AG08396 (cell line): ENCODE measurements at places on chromosomes 4 and X.

- DNase-seq: no peak
Measured at GRCh38 chr4:152456609-152457008, 79.3 kb downstream of the FBXW7 start.

DNA sequence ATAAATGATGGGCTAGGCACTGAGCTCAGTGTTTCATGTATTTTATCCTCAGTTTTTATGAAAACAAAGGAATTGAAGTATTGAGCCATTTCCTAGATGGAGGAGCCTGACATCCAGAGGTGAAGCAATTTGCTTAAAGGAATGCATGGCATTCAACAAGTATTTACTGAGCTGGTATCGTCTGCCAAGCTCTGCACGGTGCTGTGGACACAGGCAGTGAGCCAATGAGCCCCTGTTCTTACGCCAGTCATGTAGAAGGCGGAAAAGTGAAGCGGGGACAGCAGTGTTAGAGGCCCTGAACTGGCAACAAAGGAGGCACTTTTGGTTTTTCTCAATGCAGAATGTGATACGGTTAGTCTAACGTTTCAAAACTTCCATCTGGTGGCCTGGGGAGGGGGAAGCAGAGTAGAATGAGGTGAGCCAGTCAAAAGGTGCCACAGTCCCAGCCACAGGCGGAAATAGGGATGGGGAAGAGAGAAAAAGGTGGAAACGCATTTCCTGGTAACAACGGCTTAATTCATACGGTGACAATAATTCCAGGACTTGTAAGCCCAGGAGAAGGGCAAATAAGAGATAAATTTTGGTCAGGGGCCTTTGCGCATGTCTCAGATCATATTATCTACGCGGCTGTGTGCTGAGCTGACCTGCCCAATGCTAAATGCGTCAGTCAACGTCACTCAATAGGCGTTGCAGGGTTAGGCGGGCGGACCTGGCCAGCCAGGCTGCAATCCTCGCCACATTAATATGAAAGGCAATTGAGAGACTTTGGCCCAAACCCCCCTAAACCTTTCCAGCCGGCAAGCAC lies 133.9 kb downstream of the AFAP1 start:
- peak; percentile 61 for DNase-seq

- DNase-seq: no peak
Measured at GRCh38 chr4:14083150-14083549, 455.6 kb upstream of the BOD1L1 start.

DNA sequence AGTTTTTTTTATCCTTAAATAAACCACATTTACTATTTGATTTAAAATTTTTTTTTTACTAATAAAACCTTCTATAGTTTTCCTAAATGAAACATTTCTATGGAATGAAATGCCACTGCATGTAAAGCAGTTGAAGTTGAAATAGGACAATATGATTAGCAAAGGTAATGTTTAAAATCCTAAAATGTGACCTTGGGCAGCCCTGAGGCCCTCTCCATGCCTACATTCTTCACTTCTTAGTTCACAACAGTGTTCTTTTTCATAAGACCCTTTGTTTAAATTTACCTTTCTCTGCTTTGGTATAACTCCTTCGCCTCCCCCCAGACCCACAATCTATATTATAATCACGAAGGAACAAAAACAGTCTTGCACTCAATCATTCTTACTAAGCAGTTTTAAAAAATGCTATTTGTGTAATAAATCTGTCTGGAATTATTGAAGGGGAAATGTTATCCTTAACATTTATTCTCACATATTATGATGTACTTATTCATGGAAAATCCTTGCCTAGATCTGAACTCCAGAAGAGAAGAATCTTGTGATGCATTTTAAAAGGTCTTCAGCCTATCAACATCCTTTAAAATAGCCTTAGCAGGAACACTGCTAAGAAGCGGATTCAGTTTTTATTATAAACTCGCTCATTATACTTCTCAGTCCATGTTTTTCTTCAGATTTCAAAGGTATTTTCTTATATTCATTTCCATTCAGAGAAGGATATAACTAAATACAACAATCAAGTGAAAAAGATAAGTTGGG lies 124.6 kb upstream of the NAP1L5 start:
- DNase-seq: no peak

GRCh38 chr4:79872738-79873137 lies 200.3 kb downstream of the ANTXR2 start:
- DNase-seq: no peak

- DNase-seq: no peak
Measured at GRCh38 chr4:48943387-48943786, 36.8 kb upstream of the OCIAD2 start.

DNA sequence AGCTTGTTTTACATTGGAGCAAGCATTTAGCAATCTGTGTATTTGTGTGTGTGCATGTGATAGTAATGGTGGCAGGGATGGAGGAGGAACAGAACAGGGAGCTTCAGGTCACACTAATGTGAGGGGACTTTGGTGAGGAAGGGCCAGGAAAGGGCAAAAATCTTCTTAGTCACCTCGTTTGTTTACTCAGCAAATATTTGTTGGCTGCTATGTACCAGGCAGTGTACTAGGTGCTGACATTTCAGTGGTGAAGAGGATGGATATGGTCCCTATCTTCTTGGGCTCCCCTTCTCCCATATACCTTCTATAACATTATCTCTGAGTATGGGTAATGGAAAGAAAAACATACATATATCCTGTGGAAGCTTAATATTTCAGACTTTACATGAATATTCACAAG lies 48.5 kb upstream of the HDAC8 start:
- no peak for DNase-seq

DNA sequence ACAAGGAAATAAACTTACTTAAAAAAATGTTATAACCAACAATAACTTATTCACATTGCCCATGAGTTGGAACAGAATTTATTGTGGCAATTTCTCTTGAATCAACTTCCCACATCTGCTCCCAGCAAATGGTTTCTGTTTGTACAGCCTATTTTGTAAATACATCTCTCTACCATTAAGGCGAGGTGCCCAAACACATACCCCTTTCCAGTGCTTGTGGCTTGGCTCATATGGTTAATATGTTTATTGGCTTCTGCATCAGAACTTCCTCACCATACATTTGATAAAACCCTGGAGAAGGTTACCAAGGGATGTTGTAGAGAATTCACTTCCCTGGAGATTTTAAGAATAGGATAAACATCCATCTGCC lies 207.1 kb downstream of the SOWAHB start:
- DNase-seq: no peak

DNA sequence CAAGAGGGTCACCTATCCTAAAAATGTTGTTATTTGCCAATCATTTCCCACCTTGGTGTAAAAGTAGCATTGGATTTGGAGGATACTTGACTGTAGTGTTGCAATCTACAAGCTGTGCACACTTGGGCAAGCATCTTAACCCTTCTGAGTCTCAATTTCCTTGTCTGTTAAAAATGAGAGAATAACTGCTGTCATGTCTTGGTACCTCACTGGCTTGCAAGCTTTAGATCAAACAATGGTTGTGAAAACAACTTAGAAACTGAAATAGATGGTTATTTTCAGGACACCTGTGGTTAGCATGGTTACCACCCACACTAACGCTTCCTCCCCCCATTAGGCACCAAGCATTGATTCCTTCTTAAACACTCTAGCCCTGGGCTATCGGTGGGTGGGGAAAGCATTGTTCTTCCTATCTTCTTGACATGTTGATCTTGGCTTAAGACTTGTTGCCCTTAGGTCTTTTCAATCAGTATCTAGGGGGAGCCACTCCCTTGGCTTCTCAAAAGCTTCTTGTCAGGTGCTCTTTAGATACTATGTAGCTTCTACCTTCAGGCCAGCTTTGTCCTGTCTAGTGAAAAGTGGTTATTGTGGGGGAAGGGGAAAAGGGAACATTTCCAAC lies 10.6 kb upstream of the AMOT start:
- DNase-seq: no peak

GRCh38 chr4:110188113-110188512 lies 10.3 kb downstream of the ELOVL6 start:
- DNase-seq: no peak

GRCh38 chr4:37661772-37662171 lies 24.4 kb downstream of the RELL1 start:
- DNase-seq: peak; percentile 48

- DNase-seq: no peak
Measured at GRCh38 chr4:36165631-36166005, 78.7 kb downstream of the ARAP2 start.

DNA sequence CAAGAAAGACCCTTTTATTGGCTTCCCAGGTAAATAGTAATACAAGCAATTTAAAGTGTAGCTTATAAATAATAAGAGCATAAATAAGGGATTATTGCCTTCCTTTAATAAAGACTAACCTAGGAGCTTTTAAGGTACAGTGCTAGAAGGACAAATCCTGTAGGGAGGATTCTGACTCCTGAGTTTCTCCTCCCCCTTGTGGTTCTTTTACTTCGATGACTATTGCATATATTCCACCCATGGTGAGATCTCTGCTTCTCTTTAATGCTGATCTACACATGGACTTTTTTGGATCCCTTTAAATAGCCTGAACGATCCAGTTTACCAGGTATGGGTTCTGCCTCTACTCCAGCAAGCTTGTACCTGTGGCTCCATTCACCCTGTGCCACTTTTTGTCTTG lies 2.5 kb downstream of the GALNT7 start:
- peak; percentile 57 for DNase-seq

GRCh38 chr4:80407246-80407645 lies 71.7 kb downstream of the CFAP299 start:
- peak; percentile 75 for DNase-seq

DNA sequence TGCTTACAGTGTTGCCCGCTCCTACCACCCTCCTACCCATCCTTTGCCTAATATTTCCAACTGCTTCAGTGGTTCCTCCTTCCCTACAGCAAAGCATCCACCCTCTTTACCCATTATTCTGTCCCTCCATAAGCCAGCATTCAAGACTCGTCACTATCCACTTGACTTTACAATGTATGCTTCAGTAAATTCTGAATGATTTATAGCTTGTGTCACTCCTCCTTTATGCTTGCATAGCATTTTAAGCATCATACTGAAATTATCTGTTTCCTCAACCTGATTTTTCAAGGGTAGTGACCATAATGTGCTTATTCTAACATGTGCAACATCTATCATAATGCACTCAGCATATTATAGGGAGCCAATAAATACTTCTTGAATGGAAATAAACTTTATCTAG lies 365.5 kb downstream of the RAB28 start:
- no peak for DNase-seq

- DNase-seq: no peak
Measured at GRCh38 chrX:133444196-133444595, 28.9 kb upstream of the GPC4 start.

DNA sequence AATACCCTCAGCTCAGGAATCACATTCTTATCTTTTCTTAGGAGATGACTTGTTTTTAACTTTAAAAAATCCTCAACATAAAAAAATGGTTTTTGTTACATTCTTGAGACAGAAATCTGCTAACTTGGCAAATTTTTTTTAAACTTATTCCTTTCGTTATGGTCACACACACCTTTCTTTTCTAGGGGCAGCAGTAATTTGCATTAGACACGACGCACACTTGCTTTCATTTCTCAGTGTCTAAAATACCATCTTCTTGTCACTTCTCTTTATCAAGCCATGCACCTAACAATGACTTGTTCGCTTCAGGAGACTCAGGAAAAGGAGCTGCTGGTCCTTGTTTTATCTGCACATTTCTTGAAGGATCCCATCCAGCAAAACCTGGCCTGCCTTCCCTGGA lies 112.6 kb upstream of the TBL1X start:
- DNase-seq: no peak

- DNase-seq: no peak
Measured at GRCh38 chr4:108398836-108399235, 221.5 kb upstream of the RPL34 start.

- DNase-seq: no peak
Measured at GRCh38 chr4:92183825-92184224, 119.9 kb upstream of the GRID2 start.

GRCh38 chr4:171929477-171929876 lies 116.3 kb downstream of the GALNTL6 start:
- DNase-seq: no peak

- DNase-seq: no peak
Measured at GRCh38 chrX:13661735-13662288, 8.9 kb downstream of the TCEANC start.
